Ureter (tissue), 1 donor: ENCODE measurements at places on chromosomes 5 and 9. TPM values are rescaled to one million over a fixed set of nuclear protein-coding genes. Genes with fewer than 3 reads are reported as not detected.

DBH gene
- total RNA-seq: not detected

GARIN3 gene
- not detected for total RNA-seq

CDH18 gene
- total RNA-seq: not detected

DNA sequence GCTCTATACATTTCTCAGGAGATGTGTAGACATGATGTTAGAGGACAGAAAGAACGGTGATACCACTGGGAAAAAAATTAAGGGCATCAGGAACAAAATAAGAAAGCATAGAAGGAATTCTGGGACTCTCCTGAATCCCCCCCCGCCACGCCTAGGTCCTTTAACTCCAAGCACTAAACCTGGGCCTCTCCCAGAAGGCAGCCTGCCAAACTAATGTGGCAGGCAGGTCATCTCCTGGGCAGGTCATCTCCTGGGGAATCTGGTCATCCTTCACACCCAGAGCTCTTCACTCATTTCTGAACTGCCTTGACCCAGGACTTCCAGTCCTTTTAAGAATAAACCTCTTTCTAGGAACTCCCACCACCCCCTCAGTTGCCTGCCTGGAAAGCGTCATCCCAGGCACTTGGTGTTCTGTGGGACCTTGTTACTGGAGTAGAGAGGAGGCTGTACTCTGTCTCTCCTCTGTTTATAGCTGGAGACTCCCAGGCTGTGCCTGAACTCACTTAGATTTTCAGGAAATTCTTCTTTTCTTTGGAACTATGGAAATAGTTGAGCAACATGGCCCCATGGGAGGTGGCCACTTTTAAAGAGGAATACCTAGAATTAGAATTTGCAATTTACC, 24.1 kb downstream of the PSAT1 start:
- no peak for DNase-seq

- no peak for DNase-seq
Observed at GRCh38 chr9:70415041-70415440, 584 bp upstream of the KLF9 start.

DNA sequence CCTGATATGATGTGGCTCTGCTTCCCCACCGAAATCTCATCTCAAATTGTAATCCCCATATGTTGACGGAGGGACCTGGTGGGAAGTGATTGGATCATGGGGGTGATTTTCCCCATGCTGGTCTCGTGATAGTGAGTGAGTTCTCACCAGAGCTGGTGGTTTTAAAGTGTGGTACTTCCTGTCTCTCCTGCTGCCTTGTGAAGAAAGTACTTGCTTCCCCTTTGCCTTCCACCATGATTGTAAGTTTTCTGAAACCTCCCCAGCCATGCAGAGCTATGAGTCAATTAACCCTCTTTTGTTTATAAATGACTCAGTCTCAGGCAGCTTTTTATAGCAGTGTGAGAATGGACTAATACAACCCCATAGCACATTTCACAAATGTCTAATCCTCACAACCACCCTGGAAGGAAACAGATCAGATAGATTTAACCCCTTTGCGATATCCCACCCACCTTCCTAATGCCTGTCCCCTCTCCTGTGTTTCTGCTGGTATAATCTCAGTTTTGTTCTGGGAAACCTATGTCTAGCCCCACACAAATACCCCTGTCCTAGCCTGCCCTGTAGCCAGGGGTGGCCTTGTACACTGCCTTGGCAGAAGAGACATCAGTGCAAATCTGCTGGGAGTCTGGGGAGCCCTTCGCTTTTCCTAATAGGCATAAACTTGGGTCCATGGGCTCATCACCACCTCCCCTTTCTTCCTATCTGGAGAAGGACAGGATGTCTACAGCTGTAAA, 157.0 kb upstream of the RAI14 start:
- no peak for DNase-seq

DNA sequence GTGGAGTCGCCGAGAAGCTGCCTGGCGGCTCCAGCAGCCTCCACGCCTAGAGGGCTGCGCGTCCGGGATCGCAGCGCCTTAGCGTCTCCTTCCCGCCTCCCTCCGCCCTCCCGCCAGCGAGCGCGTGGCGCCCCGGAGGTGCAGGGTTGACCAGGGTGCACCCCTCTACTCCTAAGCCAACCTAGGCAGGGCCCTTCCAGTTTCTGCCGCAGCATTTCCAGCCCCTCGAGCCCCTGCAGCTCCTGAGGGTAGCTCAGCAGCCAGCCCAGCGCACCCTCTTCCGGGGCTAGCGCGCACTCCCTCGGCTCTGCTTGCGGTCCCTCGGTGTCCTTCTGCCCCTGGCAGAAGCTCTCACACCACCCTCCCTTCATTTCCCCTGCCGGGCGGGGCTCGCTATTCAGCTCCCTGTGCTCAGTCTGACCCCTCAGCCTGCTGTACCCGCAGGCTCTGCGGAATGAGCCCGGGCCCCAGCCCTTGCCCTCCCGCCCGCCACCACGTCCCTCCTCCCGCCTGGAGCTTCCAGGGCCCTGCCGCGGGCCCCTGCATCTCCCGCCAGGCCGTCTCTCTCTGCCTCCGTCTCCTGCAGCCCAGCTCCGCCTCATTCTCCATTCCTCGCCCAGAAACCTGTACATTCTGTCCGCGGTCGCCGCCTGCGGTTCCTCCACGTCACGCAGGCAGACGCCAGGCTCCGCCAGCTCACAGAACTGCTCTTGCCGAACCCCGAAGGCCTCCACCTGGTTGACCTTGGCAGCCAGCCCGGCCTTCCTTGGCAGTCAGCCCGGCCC, 61.8 kb downstream of the SPATA31C2 start:
- DNase-seq: peak; percentile 87

ASS1 gene
- 271 TPM for total RNA-seq

- no peak for DNase-seq
Observed at GRCh38 chr9:136931611-136932130, 12.9 kb downstream of the FBXW5 start.

DNA sequence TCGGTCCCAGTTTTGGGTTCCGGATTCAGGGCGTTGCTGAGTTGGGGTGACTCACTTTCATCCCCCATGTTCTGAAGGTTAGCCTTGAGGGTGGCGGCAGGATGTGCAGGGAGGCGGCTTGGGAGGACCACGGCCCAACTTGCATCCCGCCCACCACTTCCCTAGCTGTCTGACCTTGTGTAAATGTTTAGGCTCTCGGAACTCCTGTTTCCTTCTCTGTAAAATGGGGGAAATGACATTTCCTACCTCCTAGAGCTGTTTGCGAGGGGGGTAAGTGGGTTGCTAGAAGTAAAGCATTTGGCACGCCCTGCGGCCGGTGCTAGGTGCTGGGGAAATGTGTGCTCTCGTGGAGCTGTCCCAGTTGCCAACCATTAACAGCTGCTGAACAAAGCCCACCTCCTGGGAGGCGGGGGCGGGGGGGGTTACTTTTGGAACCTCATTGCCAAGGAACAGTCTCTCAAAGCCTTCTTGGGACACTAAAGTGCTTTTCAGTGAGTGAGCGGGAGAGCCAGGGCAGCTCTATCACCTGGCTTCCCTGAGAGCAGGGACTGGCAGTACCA, 27.5 kb downstream of the PTGES2 start:
- DNase-seq: no peak

DNA sequence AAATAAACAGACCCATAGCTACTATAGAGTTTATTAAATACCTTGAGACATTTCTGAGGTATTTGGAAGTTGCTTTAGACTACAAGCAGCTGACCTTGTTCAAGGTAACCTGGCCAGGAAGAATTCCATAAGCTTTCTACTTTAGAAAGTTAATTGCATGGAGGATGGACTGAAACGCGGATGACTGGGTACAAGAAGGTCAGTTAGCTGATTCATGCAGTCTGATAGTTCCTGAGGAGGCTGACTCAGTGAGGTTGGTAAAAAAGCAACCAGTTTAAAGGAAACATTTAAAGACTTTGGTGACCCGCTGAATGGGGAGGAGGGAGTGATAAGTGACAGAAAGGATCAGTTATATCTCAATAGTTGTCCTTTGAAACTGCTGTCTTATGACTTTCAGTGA, 670.1 kb upstream of the CDH9 start:
- DNase-seq: no peak

PCDHA12 gene
- 0.89 TPM for total RNA-seq

GRCh38 chr5:83503662-83504061, 32.1 kb downstream of the VCAN start:
- no peak for DNase-seq
